ENCODE measurements at places on chromosomes 12 and 14. TPM values are rescaled to one million over a fixed set of nuclear protein-coding genes. Genes with fewer than 3 reads are reported as not detected.

Gene BIN2
- 0.18 TPM for total RNA-seq

Gene KLRF2
- not detected for total RNA-seq

Gene RFX4
- total RNA-seq, result not detected

Gene PAH
- not detected for total RNA-seq

Gene GTF2A1
- total RNA-seq, result 31.1 TPM

Gene PLEKHA5
- 53.7 TPM for total RNA-seq

Gene C1QL4
- 0.20 TPM for total RNA-seq

Gene EIF2S3B
- 2.3 TPM for total RNA-seq

Gene TAS2R50
- 3.3 TPM for total RNA-seq

Gene MORN3
- total RNA-seq, result 0.99 TPM

Gene DIABLO
- 76.4 TPM for total RNA-seq

Gene CLEC9A
- total RNA-seq, result not detected

Gene PTGER2
- 7.2 TPM for total RNA-seq

Gene TRAF3
- 26.9 TPM for total RNA-seq

Gene GZMB
- not detected for total RNA-seq

Gene C1R
- total RNA-seq, result 45.1 TPM

Gene LRP1
- total RNA-seq, result 253 TPM

Gene CD163L1
- 0.11 TPM for total RNA-seq

Gene AMN
- total RNA-seq, result 3.5 TPM

Gene PIP4P1
- total RNA-seq, result 37.5 TPM

Gene PRH2
- not detected for total RNA-seq

Gene NANOG
- total RNA-seq, result 0.32 TPM

Gene SYCP3
- total RNA-seq, result 0.16 TPM

Gene LRP1-AS
- total RNA-seq, result not detected

Gene ZDHHC22
- total RNA-seq, result not detected

Gene GDF3
- not detected for total RNA-seq

Gene FOXG1
- total RNA-seq, result not detected

Gene KRT7
- 85.5 TPM for total RNA-seq

Gene PHC1
- total RNA-seq, result 119 TPM

Gene TMCC3
- 11.5 TPM for total RNA-seq

Gene ERBB3
- 59.0 TPM for total RNA-seq

Gene KRT72
- not detected for total RNA-seq

Gene DHRS4L2
- 19.1 TPM for total RNA-seq

Gene HOXC4
- 69.4 TPM for total RNA-seq

Gene C14orf39
- 1.6 TPM for total RNA-seq

Gene UNC119B
- 36.0 TPM for total RNA-seq
